ENCODE measurements at places on chromosomes 11 and 22. TPM values are rescaled to one million over a fixed set of nuclear protein-coding genes. Genes with fewer than 3 reads are reported as not detected.

The TP53AIP1 gene
- 0.27 TPM for total RNA-seq

The OPCML gene
- total RNA-seq = not detected

The CCDC179 gene
- total RNA-seq = not detected

The P2RX6 gene
- total RNA-seq = 0.54 TPM

All from hematopoietic multipotent progenitor cell (in vitro differentiated cells).